ENCODE measurements at places on chromosomes 11 and 22. TPM values are rescaled to one million over a fixed set of nuclear protein-coding genes. Genes with fewer than 3 reads are reported as not detected.

DBX1 gene
- not detected for total RNA-seq

FLRT1 gene
- total RNA-seq, result 0.05 TPM

WNT7B gene
- total RNA-seq, result not detected

C11orf16 gene
- not detected for total RNA-seq

DDB1 gene
- 174 TPM for total RNA-seq

APOBEC3C gene
- 146 TPM for total RNA-seq

TMPRSS4 gene
- not detected for total RNA-seq

TEX12 gene
- not detected for total RNA-seq

B4GALNT4 gene
- total RNA-seq, result 0.53 TPM

FOSL1 gene
- 4.5 TPM for total RNA-seq

IRF7 gene
- total RNA-seq, result 220 TPM

SCT gene
- total RNA-seq, result not detected

Measured in activated CD4-positive, alpha-beta memory T cell treated with anti-CD3 and anti-CD28 coated beads, Interleukin-2, amount 10 ng/mL, durations not matched to agents 7 days and 5 days (primary cell).